ENCODE measurements at places on chromosomes 7 and 10. TPM values are rescaled to one million over a fixed set of nuclear protein-coding genes. Genes with fewer than 3 reads are reported as not detected.

GRCh38 chr10:23338155-23338828 is 6.3 kb downstream of the C10orf67 start:
- ATAC-seq: no peak

DNA sequence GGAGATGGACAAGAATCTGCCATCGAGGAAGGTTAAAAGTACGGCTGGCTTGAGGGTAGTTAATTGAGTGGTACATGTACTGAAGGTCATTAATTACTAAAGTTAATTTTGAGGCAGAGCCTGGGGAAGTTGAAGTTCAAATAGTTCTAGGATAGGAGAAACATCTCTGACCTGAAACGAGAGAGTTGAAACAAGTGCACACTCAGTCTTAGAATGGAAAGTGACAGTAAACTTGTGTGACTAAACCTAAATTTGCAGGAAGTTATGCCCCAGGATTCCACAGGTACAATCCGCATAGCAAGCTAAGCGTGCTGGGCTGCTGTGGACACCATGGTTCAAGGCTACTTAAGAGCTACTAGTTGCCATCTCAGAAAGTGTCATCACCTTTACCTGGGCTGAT is 209.9 kb downstream of the CHCHD3 start:
- no peak for ATAC-seq

The CYREN gene
- 60.3 TPM for total RNA-seq

- no peak for ATAC-seq
Observed at GRCh38 chr7:152683297-152683696, 7.4 kb upstream of the XRCC2 start.

GRCh38 chr7:30935569-30935877 is 23.9 kb downstream of the AQP1 start:
- ATAC-seq: no peak

GRCh38 chr7:124752310-124752709 is 13.3 kb downstream of the GPR37 start:
- ATAC-seq: no peak

The CCDC172 gene
- not detected for total RNA-seq

- no peak for ATAC-seq
Observed at GRCh38 chr7:14639801-14640200, 262.8 kb downstream of the DGKB start.

The KCND2 gene
- total RNA-seq: 0.66 TPM

DNA sequence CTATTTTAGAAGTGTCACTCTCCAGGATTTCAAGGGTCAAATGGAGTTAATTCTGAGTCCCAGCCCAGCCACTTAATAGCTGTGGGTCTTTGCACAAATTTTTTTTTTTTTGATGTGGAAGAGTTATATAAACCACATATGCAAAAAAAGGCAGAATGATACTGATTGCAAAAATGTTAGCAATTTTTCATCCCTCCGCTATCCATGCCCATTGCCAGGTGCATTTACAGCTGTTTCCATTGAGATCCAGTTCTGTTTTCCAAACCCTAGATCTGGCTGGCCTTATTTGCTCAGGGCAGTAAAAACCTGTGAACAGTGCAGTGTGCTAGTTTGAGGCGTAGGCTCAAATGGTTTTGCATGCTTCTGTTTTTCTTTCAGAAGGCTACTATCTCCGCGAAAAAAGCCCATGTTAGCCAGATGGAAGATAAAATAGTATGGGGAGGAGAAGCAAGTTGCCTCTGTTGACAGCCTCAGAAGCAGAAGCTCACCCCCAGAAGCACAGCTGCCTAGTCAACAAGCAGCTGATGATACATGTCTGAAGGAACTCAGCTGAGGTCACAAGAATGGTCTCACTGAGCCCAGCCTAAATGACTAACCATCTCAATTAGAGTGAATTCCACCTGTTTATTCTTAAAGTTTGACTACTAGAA is 997 bp upstream of the ZNF138 start:
- ATAC-seq: no peak

The CFTR gene
- total RNA-seq: not detected

DNA sequence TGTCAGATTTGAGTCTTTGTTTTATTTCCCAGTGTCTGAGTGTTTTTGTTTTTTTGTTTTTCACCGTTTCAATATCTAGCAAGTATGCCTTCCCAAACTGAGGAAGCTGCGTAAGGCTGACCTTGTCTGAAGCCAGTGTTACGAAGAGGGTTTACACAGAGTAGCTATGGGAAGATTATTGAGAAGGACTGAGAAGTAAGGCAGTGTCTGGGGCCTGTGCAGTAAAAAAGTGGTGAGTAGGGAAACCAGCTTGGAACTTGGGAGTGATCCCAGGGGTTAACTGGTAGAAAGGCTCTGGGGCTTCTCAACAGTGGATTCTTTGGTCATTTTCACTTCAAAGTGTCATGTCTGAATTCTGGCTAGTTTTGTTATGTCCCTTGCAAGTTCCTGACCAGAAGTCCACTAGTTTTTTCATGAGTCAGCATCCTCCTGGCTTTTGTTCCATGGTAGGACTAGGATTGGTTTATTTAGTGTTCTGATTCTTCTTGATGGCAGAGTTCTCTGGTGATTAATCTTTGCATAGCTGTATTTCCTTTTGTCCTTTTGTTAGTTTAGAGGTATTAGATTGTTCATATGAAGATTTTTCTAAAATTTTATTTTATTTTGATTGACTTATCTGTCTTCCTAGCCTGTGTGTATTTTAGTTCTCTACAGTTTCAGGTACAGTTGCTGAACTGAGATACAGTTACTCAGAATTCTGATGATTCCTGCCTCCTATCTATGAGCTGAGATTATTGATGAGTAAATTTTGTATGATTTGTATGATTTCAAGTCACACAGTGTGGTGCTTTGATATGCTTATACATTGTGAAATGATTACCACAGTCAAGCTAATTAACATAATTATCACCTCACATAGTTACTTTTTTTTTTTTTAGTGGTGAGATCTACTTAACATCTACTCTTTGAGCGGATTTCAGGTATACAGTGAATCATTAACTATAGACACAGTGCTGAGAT is 19.0 kb downstream of the GARS1 start:
- ATAC-seq: no peak

The MBL2 gene
- total RNA-seq: not detected

GRCh38 chr7:99137411-99138180 is 6.3 kb downstream of the SMURF1 start:
- ATAC-seq: peak; percentile 61

The ACSM6 gene
- not detected for total RNA-seq

DNA sequence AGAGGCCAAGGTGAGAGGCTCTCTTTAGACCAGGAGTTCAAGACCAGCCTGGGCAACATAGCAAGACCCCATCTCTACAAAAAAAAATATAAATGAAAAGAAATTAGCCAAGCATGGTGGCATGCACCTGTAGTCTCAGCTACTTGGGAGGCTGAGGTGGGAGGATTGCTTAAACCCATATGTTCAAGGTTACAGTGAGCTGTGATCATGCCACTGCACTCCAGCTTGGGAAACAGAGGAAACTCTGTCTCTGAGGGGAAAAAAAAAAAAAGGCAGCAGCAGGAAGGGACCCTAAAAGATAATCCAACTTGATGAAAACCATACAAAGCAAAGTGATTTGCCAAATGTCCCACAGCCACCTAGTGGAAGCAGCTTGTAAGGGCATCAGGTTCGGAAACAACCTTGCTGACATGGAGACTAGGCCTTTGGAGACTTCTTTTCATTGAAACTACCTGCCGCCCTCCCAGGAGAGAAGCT is 15.6 kb upstream of the PBLD start:
- no peak for ATAC-seq

GRCh38 chr7:30391806-30392205 is 86.8 kb downstream of the NOD1 start:
- ATAC-seq: no peak

The GNG11 gene
- total RNA-seq: 36.5 TPM

DNA sequence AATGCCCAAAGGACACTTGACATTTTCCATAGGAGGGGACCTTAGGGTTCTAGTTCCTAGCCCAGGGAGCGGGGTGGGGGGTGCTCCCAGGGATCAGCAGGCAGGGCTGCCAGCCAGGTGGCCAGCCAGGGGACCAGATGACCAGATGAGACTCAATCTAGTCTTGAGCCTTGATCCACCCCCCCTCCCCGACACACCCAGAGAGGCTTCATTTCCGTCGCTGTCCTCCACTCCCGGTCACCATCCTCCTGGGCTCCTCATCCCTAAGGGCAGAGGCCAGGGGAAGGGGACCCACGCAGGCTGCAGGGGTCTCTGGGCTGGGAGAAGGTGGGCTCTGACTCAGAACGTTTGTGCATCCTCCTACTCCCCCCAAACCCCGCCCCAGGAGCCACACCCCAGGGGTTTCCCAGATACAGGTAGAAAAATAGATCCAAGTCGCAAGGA is 1.0 kb downstream of the STX1A start:
- no peak for ATAC-seq

DNA sequence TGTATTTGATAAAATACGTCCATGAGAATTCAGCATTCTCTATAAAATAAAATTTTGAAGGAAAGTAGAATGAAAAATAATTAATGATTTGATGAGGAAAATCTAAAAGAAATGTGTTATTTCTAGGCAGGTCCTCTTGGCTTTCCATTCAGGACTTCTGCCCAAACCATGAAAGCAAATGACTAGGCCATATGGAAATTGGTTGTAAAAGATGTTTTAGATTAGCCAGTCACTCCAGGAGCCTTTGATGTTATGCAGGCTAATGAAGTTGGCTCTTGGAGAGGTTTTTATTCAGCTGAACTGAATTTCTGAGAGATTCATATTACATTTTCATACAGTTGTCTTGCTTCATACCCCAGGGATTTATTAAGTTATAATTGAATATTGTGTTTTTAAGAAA is 452.8 kb downstream of the SDK1 start:
- no peak for ATAC-seq

The CFAP69 gene
- total RNA-seq: 6.1 TPM

The TTYH3 gene
- 21.6 TPM for total RNA-seq

The OR13A1 gene
- not detected for total RNA-seq

The CROT gene
- total RNA-seq: 12.0 TPM

DNA sequence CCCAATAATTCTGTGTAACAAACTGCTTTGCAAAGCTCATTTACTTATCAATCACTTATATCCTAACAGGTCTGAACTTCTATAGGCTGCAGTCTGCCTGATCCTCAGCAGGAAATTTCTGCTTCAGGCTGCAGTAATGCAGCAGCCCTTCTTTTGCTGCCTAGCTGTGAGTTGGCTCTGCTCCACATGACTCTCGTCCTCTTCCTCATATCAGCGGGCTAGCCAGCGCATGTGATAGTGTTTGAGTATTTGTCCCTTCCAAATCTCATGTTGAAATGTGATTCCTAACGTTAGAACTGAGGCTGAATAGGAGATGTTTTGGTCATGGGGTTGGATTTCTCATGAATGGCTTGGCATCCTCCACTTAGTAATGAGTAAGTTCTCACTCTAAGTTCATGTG is 387.8 kb downstream of the SEMA3D start:
- ATAC-seq: no peak

- peak; percentile 56 for ATAC-seq
Observed at GRCh38 chr7:6218329-6218728, 54.1 kb downstream of the CYTH3 start.

The COG5 gene
- 35.8 TPM for total RNA-seq

The MUC3A gene
- total RNA-seq: not detected

DNA sequence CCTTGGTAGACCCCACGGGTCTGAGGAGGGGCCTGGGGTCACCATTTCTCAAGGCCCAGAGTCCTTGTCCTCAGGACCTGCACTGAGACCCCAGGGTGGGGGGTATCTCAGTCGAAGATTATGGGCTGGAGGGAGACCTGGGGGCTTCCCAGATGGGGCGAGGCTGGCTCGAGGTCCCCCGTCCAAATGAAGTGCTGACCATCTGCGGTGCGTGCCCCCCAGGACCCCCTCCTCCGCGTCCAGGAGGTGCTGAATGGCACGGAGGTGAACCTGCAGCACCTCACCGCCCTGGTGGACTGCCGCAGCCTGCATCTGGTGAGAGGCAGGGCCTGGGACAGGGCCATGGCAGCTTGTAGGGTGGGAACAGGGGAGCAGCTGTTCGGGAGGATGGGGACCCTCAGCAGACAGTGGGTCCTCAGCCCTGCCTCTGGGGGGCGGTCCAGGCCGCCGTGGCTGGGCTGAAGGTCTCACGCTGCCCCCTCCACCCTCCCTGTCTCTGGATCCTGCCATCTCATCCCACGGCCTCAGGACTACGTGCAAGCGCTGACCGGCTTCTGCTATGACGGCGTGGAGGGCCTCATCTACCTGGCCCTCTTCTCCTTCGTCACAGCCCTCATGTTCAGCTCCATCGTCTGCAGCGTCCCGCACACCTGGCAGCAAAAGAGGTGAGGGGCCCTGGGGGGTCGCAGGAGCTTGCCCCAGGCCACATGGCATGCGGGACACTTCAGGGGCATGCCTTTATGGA is 24.3 kb downstream of the TTYH3 start:
- ATAC-seq: no peak

DNA sequence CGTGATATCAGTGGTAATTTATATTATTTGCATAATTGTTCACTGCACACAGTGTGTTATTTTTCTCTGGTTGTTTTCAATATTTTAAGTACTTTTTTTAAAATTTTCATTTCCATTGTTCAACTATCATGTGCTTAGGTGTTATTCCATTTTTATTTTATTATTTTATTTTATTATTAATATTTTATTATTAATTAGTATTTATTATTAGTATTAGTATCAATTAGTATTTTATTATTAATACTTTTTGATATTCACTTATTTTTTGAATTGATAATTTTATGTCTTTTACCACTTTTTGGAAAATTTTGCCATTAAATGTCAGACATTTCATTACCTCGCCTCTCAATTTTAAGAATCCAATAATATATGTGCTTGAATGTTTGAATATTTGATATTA is 593.8 kb upstream of the GRM3 start:
- no peak for ATAC-seq

- ATAC-seq: no peak
Observed at GRCh38 chr7:46478046-46478445, 557.0 kb upstream of the IGFBP3 start.

- no peak for ATAC-seq
Observed at GRCh38 chr10:78764436-78764835, 304.3 kb upstream of the ZMIZ1 start.

DNA sequence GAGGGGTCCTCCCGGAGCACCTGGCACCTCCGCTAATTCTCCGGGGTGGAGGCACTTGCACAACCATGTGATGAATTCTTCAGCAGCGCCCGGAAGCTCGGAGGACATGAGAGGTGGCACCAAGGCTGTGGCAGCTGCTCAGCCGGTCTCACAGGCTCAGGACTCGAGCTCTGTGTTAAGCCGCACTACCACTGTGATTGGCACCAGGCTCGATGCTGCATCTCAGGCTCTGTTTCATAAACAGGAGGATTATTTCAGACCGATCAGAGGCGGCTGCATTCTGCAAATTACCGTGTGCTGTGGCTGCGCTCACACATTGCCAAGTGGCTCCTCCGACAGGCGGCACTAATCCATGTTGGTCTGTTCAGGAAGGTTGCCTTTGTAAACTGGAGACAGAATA is 495.2 kb downstream of the DNAJB6 start:
- no peak for ATAC-seq

All from gastroesophageal sphincter (tissue), 4 donors.